Stimulated activated CD8-positive, alpha-beta memory T cell treated with anti-CD3 and anti-CD28 coated beads, Interleukin-7, amount 100 ng/mL, for 48 hours (primary cell): ENCODE measurements at places on chromosomes 2 and 18.

DNA sequence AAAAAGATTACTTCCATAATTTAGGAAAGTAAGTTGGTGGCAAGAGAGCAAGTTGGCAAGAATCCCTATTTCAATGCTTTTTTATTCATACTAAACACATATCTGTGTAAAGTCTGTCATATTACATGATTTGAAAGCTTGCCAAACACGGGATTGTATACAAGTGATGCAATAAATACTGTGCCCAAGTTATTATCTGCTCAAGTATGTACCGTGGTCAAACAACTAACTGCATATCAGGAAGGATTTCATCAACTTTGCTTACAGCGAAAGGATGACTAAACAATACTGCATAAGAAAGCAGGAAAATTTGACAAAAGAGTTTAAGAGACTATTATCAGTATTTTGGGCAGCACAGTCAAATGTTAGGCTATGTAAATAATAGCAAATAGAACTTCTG lies 69.6 kb upstream of the SCN1A start:
- no peak for DNase-seq

DNA sequence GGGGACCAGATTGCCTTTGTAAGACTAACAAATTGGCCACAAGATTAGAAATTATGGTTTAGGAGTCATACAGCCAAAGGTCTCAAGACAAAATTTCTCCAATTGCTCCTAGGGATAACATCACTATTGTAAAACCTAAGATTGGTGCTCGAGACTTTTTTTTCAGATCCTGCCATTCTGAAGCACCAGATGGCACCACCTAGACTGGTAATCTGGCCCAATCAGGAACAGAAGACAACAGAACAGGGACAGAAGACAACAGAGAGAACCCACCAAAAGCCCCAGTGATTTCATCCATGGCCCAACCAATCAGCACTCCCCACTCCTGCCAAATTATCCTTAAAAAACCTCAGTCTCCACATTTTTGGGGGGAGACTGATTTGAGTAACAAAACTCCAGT lies 66.8 kb downstream of the LINC00305 start:
- no peak for DNase-seq

DNA sequence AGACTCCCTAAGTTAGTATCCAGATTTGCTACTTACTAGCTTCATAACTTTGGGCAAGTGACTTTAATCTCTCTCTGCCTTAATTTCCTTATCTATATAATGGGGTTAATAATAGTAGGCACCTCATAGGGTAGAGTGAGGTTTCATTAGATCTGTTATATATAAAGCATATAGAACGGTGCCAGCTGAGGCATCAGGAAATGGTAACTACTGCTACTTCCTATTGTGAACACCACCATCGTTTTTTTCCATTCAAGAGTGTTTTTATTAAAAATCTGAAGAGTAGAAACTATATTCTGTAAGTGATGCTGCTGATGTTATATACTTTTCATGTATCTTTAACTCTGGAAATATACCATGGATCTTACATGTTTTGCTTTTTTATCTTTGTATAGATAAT lies 44.3 kb downstream of the MALT1 start:
- DNase-seq, result no peak

GRCh38 chr2:196360650-196361049 lies 189.3 kb upstream of the STK17B start:
- DNase-seq, result no peak

DNA sequence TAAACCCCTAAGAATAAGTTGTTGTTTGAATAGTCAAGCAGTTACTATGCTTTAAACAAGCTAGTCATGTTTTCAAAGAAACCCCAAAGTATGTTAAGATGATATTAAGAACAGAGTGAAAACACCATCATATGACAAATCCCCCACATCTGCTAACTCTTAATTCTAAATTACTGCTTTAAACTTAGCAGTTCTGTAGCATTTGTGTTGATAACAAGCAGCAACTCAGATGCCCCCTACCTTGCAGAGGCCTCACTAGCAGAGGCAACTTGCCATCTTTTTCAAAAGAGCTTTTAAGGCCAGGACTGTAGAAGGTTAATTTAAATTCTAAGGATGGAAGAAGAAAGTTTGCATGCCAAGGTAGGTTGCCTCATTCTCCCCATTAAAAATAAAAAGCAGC lies 376.2 kb downstream of the SETBP1 start:
- no peak for DNase-seq

GRCh38 chr2:130756053-130756873 lies 923 bp downstream of the AMER3 start:
- DNase-seq, result no peak

DNA sequence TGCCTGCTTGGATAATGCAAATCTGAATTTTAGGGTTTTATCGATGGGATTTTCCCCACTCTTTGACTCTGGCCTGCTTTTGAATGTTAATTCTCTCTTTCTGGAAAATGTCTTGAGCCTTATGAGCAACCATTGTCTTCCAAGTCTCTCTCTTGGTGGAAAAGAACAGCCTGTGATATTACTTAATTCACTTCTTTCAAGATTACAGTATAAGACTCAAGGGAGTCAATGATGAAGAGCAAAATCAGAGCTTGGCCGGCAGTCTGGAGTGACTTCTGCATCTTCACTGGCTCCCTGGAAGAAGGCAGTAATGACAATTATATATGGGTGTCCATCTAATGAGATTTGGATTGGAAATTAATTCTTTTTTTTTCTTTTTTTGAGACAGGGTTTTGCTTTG lies 122.9 kb upstream of the ZEB2 start:
- DNase-seq, result no peak

DNA sequence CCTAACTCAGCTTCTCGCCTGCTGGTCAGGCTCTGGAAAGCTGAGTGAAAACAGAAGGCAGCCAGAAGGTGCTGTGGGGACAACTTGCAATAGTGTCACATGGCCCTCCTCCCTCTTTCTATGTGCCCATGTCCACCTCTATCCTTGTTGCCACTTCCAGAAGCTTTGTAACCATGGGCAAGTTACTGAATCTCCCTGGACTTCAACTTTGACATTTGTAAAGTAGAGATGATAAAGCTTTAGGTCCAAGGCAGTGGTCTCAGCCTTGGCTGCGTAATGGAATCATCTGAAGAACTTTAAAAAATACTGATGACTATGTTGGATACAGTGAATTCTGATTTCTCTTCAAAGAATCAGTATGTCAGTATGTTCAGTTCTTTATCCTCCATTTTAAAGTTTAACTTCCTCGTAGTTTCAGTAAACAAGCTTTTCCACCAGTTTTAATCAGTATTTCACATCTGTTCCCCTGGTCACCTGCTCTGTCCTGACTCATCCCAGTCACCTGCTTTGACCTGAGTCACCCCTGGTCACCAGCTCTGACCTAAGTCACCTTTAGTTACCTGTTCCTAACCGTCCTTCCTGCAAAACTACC lies 245.2 kb upstream of the STON1 start:
- no peak for DNase-seq

GRCh38 chr2:66446941-66447340 lies 12.0 kb downstream of the MEIS1 start:
- no peak for DNase-seq

DNA sequence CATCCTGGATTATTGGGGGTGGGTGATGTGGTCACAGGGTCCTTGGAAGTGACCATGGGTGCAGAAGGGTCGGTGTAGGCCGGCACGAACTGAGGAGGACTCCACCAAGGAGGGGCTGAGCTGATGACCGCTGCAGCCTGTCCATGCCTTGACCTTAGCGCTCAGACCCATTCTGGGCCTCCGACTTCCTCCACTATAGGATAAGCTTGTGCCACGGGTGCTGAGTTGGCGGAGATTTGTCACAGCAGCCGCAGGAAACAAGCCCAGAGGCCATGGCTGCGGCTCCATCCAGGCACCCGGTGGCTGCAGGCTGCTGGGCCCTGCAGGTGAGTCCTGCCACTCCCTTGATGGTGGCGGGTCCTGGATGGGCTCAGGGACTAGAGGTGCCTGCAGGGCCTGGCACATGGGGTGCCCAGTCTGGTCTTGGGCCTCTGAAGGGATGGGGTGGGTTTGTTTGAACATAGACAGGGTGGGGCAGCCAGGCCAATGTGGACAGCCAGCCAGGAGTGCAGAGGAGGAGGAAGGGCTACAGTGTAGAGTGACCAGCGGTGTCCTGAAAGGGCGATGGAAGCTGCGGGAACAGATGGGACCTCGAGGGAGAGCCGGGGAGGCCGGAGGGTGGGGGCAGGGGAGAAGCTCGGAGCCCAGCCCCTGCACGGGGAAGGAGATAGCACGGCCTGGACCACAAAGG lies 84.8 kb downstream of the SEPTIN10 start:
- DNase-seq, result no peak

- DNase-seq, result no peak
Measured at GRCh38 chr2:31693882-31694281, 113.1 kb upstream of the SRD5A2 start.

DNA sequence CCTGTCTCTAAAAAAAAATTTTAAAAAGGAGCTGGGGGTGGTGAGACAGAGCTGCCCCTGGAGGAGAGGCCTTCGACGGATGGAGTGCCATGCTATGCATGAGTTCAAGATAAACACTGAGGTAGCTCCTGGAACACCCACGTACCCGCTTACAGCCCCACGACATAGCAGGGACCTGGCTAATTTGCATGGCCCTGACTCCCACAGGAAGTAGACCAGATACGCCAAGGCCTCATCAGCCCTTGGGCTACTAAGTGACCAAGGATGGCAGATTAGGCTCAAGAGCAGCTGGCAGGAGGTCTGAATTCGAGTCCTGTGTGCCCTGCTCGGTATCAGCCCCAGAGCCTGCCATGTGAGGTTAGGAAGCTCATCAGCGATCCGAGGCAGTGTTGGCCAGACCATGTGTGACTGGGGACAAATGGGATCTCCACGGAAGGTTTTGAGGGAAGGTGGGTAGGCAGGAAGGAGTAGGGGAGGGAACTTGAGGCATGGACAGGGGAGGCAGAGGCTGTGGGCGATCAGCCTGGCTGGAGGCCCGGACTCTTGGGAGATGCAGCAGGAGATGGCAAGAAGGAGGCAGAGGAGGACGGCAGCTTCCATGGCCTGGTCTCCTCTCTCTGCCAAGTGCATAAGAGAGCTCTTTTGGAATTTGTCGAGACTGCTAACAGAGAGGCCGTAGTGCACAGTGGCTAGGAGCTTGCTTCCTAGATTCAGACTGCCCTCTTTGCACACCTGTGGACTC lies 218.3 kb downstream of the GLI2 start:
- DNase-seq, result no peak

GRCh38 chr2:151767536-151767935 lies 33.3 kb upstream of the NEB start:
- DNase-seq, result no peak

GRCh38 chr2:66430505-66431273 lies 4.2 kb upstream of the MEIS1 start:
- DNase-seq, result no peak

GRCh38 chr18:22179174-22179573 lies 9.8 kb downstream of the GATA6 start:
- DNase-seq, result no peak

DNA sequence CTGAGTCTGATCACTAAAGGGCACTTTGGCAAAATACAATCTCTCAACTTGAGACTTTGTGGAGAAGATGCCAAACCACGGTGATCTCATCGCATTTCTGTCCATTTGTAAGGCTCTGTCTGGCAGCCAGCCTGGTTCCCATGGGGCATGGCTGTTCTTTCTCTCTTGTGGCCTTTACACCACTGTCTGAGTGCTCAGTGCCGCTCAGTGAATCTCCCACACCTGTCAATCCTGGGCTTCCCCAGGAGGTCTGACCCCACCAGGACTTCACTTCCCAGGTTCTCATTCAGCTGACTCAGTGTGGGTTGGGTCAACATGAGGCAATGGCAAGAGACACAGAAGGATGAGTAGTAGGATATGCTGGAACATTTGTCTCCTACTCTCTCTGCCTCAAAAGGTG lies 96.8 kb upstream of the TRIB2 start:
- peak; percentile 4 for DNase-seq

DNA sequence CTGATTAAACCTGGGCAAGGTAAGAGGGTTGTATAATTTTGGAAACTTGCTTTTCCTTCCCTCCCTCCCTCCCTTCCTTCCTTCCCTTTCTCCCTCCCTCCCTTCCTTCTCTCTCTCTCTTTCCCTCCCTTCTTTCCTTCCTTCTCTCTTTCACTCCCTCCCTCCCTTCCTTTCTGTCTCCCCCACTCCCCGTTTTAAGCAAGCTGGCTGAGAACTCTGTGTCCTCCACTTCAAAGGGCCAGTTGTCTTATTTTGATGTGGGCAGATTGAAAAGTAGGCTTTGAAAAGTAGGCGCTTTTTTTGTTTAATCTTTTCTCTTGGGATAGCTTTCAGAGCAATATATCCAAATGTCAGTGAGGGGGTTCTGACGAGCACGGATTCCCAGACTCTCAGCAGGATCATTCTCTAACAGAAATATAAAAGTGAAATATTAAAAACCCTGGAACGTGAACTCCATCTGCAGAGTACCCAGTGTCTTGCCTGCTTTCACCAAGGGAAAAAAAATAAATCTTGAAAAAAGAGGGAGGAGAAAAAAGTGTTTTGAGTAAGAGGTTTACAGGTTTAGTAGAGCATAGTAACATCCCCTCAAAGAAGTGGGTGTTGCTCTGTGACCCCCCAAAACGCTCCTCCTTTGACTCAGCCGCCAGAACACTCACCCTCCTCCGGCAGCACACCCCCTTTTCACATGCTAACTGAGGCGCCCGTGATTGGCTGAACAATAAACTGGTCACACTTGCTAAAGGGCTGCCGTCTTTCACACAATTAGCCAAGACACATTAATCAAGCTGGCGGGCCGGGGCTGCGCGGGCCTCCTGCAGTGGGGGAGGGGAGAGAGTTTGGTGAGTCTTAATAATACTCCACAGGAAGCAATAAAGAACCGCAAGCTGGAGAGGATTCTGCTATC lies 52.2 kb downstream of the CDK15 start:
- peak; percentile 25 for DNase-seq

GRCh38 chr18:76855594-76855993 lies 33.2 kb downstream of the ZNF236 start:
- DNase-seq, result no peak

GRCh38 chr2:131590896-131591295 lies 63.2 kb downstream of the CCDC74A start:
- DNase-seq, result no peak

- DNase-seq, result no peak
Measured at GRCh38 chr2:239122421-239123110, 274.7 kb downstream of the TWIST2 start.

GRCh38 chr2:217804791-217805667 lies 197.8 kb downstream of the TNS1 start:
- DNase-seq, result no peak

DNA sequence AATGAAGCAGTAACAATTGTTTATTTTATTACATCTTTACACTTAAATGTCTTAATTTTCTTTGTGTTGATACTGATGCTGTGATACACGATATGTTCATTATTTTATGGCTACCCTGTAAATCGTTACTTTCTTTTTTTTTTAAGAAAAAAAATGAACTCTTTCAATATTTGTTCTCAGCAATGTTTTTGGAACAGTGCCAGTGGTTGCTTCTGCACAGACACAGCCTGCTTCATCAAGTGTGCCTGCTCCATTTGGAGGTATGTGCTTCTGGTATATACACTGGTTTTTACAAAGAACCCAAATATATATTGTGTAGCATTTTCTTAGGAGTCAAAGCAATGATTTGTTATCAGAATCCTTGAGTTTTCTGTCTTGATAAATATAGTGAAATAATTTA lies 62.2 kb upstream of the SCYGR2 start:
- DNase-seq, result no peak

- peak; percentile 27 for DNase-seq
Measured at GRCh38 chr2:3377279-3377611, 373 bp downstream of the EIPR1 start.
